ENCODE measurements at places on chromosomes 6 and 20.
A peak's percentile ranks its signal among the peaks of the same experiment; 100 is the strongest.

DNA sequence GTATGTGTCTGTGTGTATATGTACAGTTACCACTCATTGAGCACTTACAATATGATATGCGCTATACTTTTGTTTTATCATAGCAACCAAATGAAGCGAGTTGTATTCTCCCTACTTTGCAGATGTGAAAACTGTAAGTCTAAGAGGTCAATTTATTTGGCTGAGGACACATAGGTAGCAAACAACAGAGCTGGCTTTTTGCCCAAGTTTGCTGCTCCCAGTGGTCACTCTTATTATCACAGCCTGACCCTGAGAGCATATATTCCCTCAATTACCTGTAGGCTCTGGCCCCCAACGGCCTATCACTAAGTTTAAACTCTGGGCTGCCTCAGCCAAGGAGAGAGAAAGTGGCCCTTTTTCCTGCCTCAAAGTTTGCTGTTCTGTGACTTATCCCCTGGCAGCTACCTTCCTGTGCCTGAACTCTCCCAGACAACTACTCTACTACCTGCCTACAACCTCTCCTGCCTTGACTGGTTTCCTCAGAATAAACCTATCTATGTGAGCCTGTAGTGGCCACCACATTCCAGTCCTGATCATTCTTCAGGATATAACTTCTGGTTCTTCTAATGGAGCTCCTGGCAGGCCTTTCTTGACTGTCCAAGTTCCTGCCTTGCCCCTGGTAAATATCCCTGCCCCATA, 221.8 kb downstream of the FRK start:
- DNase-seq: no peak

DNA sequence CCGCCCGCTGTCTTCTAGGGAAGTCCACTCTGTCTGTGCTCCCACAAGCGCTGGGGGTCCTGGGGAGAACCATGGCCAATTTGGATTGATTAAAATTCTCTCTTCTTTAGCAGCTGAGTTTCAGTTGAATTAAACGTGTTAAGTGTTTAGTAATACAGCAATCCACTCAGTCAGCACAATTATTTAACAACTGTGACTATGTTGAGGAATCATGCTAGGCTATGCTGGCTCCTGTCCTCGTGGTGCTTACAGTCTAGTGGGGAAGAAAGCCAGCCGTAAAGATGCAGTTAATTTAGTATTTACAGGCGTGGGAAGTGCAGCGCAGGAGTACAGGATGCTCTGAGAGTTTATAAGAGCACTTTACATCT, 88.9 kb upstream of the FOXP4 start:
- DNase-seq: no peak

DNA sequence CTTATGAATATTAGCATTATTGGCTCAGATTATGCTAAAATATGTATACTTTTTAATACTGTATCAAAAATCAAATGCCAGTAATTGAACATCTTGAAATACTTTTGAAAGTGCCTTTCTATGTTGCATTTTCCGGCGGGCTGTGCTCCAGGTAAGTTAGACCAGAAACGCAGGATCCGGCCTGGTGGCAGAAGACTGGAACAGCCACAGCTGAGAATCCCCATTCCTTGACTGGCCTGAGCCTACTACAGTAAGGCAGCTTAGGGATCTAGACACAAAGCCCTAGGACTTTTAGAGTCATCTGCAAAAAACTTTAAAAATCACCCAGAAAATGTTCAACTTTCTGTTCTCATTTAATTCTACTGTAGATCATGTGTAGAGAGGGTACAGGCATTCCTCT, 138.8 kb upstream of the C6orf118 start:
- no peak for DNase-seq

GRCh38 chr20:48875233-48875913, 46.1 kb upstream of the ARFGEF2 start:
- no peak for DNase-seq

DNA sequence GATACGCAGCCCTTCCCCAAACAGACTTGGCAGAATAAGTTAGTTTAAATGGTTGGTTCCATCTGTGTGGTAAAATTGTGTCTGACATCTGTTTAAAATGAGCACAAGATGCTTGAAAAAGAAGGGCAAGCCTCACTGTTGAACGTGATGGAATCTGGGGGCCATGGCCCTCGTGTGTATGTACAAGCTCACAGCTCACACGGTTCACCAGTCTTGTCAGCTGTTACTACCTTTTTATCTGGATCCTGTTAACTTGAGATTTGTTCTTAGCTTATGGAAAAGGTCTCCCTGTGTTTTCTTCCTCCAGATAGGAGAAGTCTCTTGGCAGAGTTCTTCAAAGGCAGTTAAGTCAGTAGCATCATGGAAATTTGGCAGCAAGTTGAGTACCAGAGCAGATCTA, 270.6 kb downstream of the KHDC1L start:
- DNase-seq: no peak

- peak; percentile 62 for DNase-seq
Measured at GRCh38 chr6:89022798-89023197, 57.8 kb upstream of the PNRC1 start.

DNA sequence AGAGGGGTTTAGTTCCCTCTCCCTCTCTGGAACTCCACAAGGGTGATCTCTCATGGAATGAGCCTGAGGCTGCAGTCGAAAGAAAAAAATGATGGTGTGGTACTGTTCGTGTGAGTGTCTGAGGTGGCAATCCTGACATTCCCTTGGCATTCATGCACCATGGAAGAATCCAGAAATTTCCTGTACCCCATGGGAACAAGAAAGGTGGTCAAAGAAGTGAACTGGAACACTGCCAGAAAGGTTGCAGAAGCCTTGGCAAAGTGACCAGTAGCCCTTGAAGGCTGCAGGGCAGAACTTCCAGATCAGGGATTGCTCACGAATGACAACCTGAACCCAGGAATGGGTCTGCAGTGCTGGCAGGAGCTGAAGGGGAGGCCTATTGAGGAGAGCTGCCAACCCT, 394.7 kb downstream of the CD83 start:
- no peak for DNase-seq

DNA sequence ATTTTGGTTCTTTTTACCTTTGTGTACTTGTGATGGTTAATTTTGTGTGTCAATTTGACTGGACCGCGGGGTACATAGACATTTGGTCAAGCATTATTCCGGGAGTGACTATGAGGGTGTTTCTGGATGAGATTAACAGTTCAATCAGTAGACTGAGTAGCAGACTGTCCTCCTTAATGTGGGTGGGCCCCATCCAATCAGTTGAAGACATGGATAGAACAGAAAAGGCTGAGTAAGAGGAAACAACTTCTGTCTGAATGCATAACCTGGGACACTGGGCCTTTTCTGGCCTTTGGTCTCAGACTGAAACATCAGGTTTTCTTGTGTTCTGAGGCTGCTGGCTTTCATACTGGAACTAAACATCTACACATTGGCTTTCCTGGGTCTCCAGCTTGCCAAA, 303.5 kb upstream of the RUNX2 start:
- no peak for DNase-seq

- no peak for DNase-seq
Measured at GRCh38 chr20:59643615-59644061, 39.3 kb downstream of the PHACTR3 start.

DNA sequence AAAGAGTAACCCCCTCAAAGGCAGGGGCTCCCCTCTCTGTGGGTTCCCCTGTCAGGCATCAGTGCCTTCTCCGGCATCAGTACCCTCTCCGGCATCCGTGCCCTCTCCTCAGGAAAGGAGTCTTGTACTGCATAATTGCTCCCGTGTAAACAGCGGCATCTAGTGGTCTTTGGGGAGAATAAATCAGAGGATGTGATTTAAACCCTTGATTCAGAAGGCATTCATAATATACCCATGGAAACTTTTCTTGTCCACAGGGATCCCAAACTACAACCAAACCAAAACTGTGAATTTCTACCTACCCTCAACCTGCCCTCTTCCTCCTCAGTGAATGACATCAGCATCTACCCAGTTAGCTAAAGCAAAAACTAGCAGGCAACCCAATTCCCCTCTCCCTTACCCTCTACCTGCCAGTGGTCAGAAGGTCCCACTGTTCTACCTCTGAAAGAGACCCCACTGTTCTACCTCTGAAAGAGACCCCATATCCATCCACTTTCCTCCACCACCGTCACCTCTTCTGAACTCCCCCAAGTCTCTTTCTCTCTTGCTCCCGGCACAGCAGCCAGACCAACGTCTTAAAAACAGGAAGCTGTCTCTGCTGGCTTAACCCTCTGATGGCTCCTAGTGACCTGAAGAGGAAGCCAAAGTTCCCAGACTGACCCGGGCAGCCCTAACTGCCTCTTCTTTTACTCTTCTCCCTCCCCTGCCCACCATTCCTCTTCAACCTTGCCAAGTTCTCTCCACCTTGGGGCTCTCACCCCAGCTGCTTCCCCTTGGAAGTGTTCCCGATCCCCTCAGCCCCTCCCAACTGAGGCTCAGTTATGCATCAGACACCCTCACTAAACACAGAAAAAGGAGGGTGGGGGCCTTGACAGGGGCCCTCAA, 27.2 kb downstream of the UBE2V1 start:
- DNase-seq: peak; percentile 57

DNA sequence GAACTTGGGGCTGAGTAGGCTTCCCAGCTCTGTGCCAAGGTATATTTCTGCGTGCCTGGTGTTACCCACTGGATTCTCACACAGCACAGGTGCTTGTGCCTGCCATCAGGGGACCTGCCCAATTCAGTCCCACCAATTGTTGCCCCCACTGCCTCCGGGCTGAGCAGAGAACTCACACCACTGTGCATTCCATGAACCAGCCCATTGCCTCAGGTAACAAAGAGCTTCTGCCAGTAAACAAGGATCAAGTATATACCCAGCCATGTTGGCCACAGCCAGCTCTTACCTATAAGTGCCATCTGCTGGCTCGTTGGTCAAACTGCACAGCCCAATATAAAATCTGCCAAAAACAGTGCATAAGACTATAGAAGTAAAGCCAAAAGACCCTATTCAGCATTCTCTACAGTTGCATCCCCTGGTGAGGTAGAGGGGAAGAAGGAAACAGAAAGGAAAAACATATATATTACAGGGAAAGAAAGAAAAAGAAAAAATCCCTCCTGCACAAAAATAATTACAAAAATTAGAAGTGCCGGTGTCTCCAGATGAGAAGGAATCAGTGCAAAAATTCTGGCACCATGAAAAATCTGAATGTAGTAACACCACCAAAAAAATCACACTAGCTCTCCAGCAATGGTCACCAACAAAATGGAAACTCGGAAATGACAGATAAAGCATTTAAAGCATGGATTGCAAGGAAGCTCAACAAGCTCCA, 241.4 kb downstream of the IBTK start:
- no peak for DNase-seq

DNA sequence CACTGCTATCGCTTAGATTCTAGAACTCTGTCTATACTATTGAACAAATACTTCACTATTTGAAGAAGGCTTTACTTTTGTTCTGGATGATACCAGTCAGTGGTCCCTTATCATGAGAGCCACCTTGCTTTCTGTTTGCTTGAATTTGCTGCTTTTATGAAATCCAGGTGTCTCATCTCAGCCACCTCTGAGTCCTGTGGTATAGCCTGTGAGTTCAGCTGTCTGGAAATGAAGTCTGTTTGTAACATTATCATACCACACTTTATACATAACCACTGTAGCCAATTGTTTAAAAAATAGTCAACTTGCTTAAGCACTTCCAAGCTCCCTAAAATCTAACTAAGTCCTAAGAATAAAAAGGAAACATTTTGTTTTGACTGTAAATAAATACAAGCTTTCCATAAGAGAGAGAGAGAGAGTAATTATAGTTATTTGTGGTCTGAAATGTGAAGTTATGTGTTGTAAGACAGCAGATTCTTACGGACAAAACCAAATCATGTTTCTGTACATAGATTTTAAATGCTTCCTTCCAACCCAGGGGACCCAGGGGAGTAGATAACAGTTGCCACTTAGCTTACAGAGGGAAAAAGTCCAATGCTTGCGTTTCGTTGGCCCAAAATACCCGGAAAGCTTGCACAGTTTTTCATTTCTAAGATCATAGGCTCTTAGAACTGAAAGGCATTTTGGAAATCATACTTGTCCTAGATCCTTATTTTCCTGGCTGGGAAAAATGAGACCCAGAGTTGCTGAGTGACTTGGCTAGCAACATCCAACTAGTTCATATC, 1107.8 kb upstream of the FLRT3 start:
- no peak for DNase-seq

- no peak for DNase-seq
Measured at GRCh38 chr20:53100476-53100911, 128.3 kb downstream of the TSHZ2 start.

DNA sequence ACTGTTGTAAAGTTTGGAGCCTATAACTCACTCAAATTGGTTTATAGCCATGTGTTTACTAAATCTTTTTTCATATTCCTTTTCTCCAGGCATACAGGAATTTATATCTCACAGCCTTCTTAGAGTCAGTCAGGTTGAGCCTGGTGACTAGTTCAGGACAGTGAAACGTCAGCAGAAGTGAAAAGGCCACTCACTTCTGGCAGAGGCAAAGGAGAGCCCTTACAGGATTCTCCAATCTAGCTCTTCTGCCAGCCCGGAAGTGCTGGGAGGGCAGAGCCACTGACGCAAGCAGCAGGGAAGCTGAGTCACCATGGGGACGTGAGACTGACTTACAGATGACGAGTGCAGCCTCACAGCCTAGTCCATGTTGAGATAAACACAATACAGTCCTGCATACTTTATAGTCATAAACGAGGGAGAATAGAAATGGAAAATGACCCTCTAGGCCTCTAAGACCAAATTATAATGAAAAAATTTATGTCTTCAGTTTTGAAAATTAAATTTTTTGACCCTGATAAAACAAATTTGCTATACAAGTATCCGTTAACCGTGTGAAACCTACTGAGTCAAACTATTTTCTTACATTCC, 1.3 kb downstream of the PXT1 start:
- peak; percentile 91 for DNase-seq

DNA sequence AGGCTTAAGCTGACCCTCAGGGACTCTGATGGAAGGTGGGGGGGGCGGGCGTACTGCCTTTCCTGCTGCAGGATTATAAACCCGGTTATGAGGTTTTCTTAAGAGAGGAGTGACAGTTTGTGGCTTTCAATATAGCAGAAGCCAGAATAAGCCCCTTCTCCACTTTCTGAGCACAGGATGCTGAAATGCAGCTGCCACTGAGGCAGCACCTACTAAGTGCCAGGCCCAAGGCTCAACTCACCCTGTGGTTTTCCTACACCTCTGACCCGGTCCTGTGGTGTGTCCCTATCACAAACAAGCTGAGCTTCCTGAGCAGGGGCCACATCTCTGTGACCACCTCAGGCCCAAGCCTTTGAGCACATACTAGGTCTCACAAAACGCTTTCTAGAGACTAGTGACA, 59.6 kb upstream of the NFATC2 start:
- no peak for DNase-seq

GRCh38 chr20:25032065-25032477, 25.9 kb downstream of the ACSS1 start:
- no peak for DNase-seq

GRCh38 chr6:136527831-136528230, 22.4 kb downstream of the MAP7 start:
- no peak for DNase-seq

- DNase-seq: no peak
Measured at GRCh38 chr20:48198929-48199451, 413.7 kb upstream of the SULF2 start.

DNA sequence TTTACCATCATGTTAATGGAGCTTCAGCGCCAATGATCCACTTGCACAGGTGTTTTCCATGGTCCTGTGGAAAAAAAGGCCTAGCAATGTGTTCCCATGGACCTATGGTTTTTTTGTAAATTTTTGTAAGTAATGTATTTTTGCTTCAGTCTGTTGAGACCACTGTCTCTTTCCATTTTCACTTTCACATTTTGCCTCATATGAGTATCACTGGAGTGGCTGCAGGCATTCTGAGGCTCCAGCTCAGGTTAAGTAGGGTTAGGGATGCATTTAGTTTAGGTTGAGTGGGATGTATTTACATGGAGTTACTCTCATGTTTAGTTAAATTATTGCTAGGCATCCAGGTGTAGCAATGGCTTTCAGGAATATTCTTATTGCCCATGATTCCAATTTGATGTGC, 19.2 kb upstream of the LMBRD1 start:
- DNase-seq: no peak

- no peak for DNase-seq
Measured at GRCh38 chr6:134980846-134981245, 30.9 kb upstream of the ALDH8A1 start.
